ENCODE measurements at places on chromosomes 1 and 21. TPM values are rescaled to one million over a fixed set of nuclear protein-coding genes. Genes with fewer than 3 reads are reported as not detected.

DNASE2B gene
- total RNA-seq = 0.39 TPM

BOLA1 gene
- total RNA-seq = 12.3 TPM

CNIH3 gene
- total RNA-seq = 2.3 TPM

SPRR2B gene
- total RNA-seq = not detected

CD1B gene
- not detected for total RNA-seq

PALMD gene
- 35.8 TPM for total RNA-seq

SHISA4 gene
- total RNA-seq = 32.9 TPM

NECTIN4 gene
- total RNA-seq = not detected

DNTTIP2 gene
- 41.4 TPM for total RNA-seq

S100A2 gene
- total RNA-seq = 1.3 TPM

LIN28A gene
- total RNA-seq = not detected

CCDC27 gene
- not detected for total RNA-seq

CFAP107 gene
- total RNA-seq = not detected

ADGRL2 gene
- total RNA-seq = 54.6 TPM

FAM72A gene
- 6.1 TPM for total RNA-seq

REN gene
- 0.83 TPM for total RNA-seq

NR5A2 gene
- 0.94 TPM for total RNA-seq

RASAL2 gene
- 31.5 TPM for total RNA-seq

C1orf116 gene
- 2.4 TPM for total RNA-seq

CTSS gene
- total RNA-seq = 137 TPM

CR2 gene
- 0.06 TPM for total RNA-seq

TNFSF18 gene
- not detected for total RNA-seq

CDA gene
- 1.6 TPM for total RNA-seq

SAMD13 gene
- total RNA-seq = 1.3 TPM

PAQR6 gene
- total RNA-seq = 3.0 TPM

C1orf141 gene
- not detected for total RNA-seq

LINGO4 gene
- not detected for total RNA-seq

UTS2 gene
- not detected for total RNA-seq

GSTM1 gene
- 150 TPM for total RNA-seq

PBX1 gene
- 144 TPM for total RNA-seq
